ENCODE measurements at places on chromosomes 16 and 17.

- DNase-seq: no peak
Observed at GRCh38 chr17:80886641-80887573, 104.7 kb upstream of the CHMP6 start.

- DNase-seq: no peak
Observed at GRCh38 chr17:5841862-5842261, 228.3 kb upstream of the WSCD1 start.

DNA sequence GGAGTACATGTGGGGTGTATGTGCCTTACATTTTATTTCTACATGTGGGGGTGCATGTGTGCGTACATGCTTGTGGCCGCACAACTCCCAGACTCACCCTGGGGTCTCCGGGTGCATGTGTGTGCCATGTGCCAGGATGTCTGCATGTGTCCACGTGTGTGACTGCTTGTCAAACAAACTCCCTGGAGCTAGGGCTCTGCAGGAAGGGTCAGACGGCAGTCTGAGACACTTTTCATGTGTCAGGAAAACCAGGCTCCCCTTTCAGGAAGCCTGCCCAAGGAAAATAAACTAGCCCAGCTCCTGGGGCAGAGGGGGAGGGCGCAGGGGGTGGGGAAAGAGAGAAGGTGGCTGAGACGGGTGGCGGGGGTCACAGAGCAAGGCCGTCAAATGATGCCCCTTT is 44.7 kb downstream of the FZD2 start:
- DNase-seq: no peak

DNA sequence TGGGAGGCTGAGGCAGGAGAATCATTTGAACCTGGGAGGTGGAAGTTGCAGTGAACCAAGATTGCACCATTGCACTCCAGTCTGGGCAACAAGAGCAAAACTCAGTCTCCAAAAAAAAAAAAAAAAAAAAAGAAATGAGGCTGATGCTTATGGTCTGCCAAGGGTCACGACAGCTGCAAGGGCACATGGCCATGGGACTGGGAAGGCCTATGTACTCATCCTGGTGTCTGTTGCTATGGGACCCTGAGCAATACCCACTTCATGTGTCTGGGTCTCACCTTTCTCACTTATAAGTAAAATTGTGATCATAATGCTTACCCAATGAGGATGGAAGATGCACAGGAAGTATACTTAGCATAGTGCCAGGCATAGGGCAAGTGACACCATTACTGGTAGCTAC is 16.6 kb downstream of the MIEF2 start:
- no peak for DNase-seq

DNA sequence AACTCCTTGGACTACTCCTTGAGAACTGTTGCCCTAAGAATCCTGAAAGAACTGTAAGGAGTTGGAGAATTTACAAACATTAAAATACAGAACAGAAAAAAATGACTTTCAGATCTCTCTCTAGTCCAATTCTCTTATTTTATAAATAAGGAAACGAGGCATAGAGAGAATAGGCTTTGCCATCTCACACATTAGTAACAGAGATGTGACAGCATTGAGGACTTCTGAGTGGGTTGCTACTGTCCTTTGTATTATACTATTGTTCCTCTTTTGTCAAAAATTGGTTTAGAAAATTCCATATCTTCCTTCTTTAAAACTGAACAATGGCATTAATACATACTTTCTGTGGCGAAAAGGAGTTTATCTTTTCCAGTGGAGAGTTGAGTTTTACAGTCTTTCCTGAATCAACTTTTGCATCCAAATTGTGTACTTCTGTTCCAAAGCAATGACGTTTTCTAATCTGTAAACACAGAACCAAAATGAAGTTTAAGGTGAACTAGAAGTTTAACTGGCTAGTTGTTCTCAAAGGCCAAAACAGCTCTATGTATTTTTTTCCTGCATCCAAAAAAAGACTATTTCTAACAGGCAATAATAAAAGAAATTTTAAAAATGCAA is 16.5 kb downstream of the BRIP1 start:
- no peak for DNase-seq

GRCh38 chr16:83586461-83587200 is 221.1 kb upstream of the HSBP1 start:
- DNase-seq: no peak

All from fibroblast of skin of left biceps (primary cell).